Transverse colon (tissue), 4 donors: ENCODE measurements at places on chromosomes 4 and X.
A peak's percentile ranks its signal among the peaks of the same experiment; 100 is the strongest.

DNA sequence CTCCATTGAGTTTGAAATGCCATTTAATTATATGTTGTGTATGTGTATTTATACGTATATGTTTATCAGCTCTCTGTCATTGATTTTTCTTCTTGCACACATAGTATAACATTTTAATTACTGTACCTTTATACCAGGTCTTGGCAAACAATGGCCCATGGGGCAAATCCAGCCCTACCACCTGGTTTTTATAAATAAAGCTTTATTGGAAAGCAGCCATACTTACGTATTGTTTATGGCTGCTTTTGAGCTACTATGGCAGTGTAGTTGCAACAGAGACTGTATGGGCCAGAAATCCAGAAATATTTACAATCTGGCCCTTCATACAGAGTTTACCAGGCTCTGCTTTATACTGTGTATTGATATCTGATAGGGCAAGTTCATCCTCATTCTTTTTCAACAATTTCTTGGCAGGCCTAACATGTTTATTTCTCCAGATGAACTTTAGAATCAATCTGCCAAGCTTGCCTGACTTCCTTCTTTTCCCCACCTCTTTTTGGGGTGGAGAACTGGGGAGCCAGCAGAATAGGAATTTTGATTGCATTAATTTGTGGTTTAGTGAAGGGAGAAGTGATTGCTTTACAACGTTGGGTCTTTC, 15.8 kb downstream of the DCUN1D4 start:
- DNase-seq = no peak

DNA sequence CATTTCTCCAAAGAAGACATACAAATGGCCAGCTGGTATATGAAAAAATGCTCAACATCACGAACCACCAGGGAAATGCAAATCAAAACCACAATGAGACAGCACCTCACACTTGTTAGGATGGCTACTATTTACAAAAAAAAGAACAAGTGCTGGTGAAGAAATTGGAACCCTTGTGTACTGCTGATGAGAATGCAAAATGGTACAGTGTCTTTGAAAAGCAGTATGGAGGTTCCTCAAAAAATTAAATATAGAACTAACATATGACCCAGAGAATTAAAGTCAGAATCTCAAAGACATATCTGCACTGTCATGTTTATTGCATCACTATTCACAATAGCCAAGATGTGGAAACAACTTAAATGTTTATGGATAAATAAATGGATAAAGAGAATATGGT, 20.9 kb downstream of the PAGE4 start:
- no peak for DNase-seq

DNA sequence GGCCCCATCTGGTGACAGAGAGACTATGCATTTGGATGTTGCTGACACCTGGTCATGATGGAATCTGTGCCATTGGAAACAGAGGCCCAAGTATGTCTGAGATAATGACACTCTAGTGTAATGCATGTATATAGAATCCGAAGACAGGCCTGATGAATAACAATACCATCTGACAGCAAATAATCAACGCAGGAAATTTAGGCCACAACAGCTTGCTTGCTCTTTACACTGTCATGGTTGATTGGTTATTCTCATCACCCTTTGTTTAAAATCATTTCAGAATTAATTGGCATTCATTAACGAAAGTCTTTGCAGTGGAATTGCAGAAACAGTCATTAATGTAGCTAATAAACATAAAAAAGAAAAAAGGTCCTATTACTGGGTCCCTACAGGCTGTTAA, 194.8 kb downstream of the AFF2 start:
- DNase-seq = no peak

DNA sequence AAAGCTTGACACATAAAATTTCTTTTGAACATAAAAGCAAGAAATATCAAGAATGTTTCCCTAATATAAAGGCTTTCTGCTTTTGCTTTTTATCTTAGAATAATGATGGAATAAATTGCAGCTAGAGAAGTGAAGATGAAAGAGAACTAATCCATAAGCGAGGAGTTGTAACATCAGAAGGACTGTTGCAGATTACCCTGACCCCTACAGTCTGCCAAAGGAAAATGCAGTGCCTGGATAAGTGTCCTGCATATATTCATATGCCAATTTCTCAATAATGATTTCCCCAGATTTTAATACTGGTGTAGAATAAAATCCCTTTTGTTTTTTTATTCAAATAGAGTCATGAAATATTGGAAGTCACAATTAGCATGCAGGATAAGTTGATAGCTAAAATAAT, 115.9 kb downstream of the MAGEC2 start:
- no peak for DNase-seq

DNA sequence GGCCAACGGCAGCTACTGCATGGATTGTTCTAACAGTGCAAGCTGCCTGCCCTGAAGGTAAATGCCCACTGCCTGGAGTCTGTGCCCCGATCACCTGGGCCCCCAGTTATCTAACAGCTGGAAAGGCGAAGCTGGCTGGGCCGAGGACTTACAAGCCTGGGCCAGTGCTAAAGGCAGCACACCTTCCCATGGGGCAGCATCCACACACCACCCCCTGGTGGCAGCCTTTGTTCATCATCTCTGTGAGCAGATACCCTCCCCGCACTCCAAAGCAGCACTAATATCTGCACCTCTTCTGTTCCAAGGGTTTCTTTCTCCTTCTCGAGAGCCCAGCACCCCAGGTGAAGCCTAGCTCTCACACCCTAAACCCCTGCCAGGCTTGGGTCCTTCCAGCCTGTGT, 7.6 kb downstream of the SLC2A9 start:
- DNase-seq = peak; percentile 80

- no peak for DNase-seq
Observed at GRCh38 chr4:121484633-121485032, 103.8 kb upstream of the QRFPR start.

DNA sequence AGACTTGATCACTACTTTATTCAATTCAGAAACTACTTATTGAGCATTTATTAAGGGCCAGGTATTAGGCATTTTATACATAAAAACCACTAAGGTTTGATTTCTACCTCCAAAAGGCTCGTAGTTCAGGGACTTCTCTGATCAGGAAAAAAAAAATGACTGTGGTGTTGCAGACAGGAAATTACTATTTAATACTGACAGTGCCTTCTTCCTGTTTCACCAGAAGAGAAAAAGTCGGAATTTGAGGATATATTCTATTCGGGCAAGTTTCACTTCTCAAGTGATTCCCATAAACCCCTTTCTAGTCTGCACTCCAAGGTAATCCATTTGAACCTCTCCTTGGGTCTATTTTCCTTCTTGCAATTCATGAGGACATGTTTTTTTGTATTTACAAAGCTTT, 15.3 kb upstream of the TASL start:
- DNase-seq = no peak

DNA sequence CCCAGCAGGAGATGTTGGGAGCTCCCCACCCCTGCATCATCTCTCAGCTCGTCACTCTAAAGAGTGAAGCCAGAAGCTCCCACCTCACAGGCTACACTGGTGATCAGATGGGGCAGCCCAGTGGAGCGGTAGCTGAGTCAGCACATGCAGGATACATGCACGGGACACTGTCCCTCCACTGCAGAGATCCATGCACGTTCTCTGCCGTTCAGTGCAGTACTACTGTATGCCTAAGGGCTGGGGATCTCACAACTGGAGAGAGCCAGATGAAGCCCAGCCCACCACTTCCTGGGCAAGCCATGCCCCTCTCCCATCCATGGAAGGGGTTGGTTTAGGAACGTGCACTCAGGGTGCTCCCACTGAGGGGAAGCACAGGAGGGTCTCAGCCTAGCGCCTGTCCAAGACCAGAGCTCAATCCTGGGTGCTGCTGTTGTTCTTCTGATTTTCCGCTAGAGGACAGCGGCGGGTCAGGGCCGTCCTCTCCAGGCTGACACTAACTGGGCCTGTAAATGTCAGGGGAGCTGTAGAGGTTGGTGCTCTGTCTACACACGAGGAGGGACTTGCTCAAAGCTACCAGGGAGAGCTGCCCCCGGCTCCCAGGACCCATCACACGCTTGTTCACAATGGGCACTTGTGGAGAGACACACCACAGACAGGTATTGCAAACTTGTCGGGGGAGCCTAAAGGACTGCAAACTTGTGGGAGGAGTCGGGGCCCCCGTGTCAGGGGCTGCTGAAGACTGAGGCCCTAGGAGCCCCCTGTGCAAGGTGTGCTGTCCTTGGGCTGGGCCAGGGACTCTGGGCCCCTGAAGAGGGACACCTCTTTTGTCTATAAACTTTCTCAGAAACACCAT, 18.2 kb upstream of the ABLIM2 start:
- peak; percentile 54 for DNase-seq

DNA sequence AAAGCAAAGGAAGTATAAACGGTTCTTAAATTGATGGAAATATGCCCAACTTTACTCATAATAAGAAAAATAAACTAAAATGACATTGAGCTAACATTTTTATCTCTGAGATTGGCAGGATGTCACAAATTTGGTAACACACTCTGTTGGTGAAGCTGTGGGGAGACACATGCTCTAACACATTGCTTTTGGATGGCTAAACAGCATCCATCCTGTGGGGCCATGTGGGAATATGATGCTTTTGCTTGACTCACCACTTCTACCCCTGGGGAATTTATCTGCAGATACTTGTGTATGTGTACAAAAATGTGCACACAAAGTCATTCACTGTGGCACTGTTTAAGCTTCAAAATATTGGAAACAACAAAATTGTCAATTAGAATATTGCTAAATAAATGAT, 100.2 kb downstream of the ANAPC4 start:
- DNase-seq = no peak

DNA sequence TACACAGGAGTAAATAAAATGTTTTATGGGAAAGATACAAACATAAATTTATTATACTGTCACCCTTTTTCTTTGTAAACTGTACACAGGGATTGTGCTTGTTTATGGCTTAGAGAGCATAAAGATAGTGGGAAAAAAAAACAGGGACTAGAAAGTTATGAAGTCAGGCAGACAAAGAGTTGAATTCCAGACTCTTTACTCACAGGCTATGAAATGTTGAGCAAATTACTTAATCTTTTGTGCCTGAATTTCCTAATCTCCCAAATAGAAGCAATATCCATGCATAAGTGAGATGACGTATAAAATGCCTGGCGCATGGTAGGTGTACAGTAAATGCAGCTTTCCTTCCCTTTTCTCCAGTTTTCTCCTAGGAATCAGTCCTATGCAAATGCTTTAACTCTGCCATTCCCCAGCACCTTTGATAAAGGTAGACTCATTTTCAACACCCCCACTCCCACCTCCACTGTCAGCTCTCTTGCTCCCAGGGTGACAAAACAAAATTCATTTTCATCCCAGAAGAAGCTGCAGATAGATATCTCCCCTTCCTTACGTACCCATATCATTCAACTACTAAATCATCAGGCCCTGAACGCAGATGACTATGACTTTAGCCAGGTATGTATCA, 44.5 kb upstream of the BTC start:
- DNase-seq = no peak

- DNase-seq = no peak
Observed at GRCh38 chr4:172691552-172691951, 477.1 kb upstream of the GALNT7 start.

- DNase-seq = no peak
Observed at GRCh38 chr4:89298788-89299152, 8.8 kb downstream of the GPRIN3 start.

DNA sequence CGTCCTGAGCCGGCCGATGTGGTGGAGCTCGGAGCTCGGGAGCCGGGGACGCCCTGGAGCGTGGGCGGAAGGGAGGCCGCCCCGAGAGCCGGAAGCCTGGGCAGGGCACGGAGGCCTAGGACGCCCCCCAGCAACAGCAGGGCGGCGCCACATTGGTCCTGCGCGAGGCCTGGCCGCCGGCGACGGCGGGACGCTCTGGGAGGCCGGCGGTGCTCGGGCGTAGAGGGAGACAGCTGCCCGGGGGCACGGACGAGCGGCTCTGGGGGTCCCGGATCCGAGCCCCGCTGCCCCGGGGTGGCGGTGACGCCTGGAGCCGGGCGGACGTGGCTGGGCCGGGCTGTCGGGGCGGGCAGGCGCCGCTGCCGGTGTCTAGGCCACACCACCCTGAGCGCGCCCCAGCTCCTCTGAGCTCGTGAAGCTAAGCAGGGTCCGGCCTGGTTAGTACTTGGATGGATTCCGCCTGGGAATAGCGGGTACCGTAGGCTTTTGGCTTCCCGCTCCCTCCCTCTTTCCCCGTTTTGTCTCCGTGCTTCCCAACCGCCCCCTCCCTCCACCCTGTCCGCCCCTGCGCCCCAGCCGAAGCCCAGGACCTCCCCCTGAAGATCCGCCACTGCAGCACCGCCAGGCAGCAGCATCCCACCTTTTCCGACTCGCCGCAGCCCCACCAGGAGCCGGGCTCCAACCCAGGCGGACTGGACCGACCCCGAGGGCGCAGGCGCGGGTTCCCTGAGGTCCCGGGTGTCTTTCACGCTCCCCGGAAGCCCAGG, 12.1 kb downstream of the FRG2 start:
- DNase-seq = no peak

GRCh38 chr4:163172647-163173046, 6.0 kb upstream of the NAF1 start:
- DNase-seq = no peak

DNA sequence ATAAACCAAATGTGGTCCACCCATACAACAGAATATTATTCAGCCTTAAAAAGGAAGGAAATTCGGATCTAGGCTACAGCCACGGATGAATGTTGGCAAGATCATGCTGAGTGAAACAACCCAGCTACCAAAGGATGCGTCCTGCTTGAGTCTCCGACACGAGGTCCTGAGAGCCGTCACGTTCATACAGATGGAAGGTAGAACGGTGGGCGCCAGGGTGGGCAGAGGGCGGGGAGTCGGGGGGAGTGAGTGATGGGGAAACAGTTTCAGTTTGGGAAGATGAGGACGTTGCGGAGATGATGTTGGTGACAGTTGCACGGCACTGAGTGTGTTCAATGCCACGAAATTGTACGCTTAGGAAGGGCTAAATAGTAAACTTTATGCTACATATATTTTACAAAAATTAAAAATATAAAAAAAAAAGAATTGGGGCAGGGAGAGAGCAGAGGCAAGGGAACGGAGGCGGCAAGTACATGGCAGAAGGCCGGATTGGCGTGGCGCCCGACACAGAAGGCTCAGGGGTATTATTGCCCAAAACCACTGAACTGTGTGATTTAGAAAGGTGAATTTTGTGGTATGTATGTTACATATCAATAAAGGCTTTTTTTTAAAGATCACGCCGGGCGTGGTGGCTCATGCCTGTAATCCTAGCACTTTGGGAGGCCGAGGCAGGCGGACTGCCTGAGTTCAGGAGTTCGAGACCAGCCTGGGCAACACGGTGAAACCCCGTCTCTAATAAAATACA, 14.8 kb upstream of the MXD4 start:
- no peak for DNase-seq

DNA sequence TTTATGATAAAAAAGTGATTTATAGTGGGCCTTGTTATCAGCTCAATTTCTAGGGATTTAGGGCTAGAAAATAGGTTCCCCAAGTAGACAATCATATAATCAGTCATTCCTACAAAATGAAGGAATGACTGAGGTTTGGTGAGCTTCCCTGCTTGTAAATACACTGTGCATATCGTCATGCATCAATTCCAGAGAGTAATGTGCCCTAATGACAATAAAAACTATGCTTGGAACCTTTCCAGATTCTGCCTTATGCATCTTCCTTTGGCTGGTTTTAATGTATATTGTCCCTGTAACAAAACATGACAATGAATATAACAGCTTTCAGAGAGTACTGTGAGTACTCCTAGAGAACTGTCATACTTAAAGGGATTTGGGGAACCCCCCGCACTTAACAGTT, 1310.9 kb downstream of the PCDH7 start:
- DNase-seq = no peak
